NCI-H2171 treated with DMSO at 0.1 percent for 48 hours (cell line): ENCODE measurements at places on chromosomes 5 and 9.

DNA sequence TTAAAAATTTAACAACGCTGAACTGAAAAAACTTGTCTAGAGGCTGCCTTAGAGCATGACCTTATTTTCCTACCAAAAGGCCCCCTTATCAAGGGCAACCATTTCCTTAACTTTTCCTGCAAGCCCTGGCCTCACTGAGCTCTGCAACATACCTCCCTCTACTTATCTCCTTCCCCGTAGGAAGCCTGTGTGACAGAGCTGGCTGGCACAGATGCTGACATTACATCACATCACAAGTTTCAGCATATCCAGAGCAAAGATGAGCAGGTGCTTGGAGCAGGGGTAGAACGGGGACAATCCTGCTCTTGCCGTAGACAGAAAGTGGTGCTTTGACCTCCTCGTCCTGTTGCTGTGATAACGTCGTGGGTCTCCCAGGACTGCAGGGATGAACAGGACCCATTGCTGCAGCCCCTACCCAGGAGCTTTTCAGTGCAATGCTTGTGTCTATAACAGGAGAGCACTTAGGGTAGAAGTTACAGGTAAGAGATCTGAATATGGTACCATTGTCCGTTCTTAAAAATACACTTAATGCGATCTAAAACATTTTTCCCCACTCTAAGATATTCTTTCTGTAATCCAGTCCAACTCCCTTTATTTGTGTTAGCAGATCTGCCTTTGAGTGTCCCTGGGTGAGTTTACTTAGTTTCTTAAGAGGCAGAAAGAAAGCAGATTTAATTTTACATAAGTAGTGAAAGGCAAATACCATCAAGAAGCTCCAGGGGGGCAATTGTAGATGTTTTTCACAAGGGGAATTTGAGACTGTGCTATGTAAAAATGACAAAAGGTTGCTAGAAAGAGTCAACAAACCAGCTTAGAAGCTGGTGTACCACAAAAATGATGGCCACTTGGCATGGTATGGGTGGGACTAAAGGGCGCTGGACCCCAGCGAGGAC is 101.9 kb upstream of the EFNA5 start:
- peak; percentile 38 for DNase-seq

DNA sequence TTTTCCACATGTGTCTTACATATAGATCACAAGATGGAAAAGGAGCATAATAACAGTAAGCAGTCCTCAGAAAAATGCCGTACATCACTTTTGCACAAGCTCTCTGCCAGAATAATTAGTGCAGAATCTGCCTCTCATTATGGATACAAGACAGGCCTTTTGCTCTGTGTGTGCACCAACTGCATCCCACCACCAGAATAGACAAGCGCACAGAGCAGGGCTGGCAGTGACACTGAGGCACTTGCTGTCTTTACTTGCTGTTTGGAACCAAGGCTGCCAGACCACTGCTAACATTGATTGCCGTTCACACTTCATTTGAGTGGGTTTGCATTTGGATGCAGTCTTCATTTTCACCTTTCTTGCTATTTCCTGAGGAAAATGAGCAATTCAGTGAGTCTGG is 741.3 kb downstream of the TLE1 start:
- no peak for DNase-seq

DNA sequence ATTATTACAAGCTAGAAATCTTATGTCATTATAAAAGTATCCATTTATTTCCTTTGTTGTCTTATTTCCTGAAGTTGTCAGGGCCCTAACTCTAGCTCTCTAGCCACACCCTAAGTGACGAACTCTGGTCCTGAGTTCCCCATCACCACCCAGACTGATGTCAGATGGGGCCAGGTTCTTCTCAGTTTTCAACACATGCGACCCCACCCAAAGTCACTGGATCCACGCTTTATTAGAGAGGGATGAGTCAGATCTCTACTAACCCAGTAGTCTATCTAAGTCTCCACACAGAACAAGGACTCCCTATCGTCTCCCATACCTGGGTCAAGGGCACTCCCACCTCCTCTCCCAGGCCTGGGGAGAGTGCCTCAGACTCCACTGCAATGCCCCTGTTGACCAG is 6.8 kb upstream of the FEM1C start:
- DNase-seq, result no peak

DNA sequence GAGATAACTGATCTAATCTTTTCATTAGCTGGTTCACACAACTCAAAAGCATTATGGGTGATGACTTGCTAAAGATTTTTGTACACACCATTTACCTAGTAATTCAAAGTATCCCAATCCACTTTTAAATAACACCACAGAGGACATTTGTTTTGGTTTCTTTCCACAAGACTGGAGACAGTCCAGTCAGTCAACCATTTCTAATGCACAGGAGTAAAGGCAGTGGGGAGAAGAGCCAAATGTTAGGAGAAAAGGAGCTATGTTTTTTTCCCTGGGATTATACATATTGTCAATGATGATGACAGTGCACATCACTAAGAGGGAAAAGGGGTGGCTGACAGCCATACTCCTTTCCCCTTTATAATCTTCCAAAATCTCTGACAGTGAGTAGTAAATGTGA is 240.9 kb downstream of the GABRB2 start:
- DNase-seq, result no peak

DNA sequence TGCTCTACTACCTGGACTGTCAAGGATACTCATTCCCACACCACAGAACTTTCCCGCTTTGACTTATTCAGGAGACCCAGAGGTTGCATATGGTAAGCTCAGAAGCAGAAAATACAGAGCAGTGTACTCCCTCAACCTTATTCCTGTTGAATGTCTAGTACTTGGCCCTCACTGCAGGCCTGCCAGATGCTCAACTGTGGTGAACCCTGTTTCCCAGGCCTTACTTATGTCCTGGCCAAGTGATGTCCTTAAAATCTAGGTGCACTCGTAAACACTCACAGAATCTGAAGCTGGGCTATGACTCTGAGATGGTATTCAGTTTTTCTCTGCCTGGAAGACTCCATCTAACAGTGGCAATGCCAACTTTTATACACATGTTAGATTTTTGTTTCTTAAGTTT is 21.0 kb downstream of the DIAPH1 start:
- no peak for DNase-seq

GRCh38 chr9:35771075-35771433 is 17.0 kb upstream of the MSMP start:
- no peak for DNase-seq

DNA sequence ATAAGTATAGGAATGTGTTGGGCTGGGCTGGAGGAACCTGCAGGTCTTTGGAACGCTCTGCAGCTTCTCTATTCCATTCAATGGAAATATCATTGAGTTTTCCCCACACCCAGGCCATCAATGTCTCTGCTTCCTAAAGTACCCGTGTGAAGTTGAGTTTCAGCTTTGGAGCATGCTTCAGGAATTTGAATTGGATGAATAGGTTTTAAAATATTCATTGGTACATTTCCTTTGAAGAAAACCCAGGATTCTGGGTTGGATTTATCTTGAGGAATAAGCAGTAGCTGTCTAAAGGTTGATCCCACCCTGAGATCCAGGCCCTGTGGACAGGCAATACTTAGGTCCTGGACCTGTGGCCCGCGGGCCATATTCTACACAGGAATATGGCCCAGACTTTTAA is 37.3 kb downstream of the INSYN2B start:
- no peak for DNase-seq

DNA sequence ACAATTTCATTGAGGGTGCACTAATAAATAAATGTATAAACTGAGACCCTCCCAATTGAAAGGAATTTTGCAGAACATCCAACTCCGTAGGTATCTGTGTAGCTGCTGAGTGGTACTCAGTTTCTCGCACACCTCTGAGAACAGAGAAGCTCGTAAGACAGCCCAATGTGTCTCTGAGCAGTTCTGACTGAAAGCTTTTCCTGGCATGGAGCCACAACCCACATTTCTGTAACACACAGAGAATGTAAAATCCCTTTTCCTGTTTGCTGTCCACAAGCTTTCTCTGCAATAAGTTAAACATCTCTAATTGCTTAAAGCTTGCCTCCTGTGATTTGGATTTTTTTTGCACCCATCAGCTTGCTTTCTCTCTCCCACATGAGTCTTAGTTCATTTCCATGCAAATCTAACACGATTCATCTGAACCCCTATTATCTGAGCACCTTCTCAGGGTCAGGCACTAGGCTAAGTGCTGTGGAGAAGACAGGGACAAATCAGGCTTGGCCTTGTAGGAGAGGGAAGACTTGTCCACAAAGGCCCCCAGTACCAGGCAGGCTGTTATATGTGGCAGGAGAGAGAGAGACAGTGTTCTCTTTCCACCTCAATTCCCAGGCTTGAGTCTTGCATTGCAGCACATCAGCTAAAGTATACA is 44.2 kb upstream of the COL15A1 start:
- DNase-seq, result no peak

- DNase-seq, result no peak
These were observed 190.9 kb downstream of the GADD45G start for GRCh38 chr9:89795538-89796195.

- no peak for DNase-seq
These were observed 95.2 kb downstream of the MVB12B start for GRCh38 chr9:126421567-126422428.

GRCh38 chr9:33924978-33925797 is 108.2 kb downstream of the UBE2R2 start:
- DNase-seq, result peak; percentile 18

- DNase-seq, result no peak
These were observed 135.2 kb upstream of the CLINT1 start for GRCh38 chr5:157993986-157994691.

- DNase-seq, result no peak
These were observed 28.4 kb downstream of the VCP start for GRCh38 chr9:35044071-35044470.

DNA sequence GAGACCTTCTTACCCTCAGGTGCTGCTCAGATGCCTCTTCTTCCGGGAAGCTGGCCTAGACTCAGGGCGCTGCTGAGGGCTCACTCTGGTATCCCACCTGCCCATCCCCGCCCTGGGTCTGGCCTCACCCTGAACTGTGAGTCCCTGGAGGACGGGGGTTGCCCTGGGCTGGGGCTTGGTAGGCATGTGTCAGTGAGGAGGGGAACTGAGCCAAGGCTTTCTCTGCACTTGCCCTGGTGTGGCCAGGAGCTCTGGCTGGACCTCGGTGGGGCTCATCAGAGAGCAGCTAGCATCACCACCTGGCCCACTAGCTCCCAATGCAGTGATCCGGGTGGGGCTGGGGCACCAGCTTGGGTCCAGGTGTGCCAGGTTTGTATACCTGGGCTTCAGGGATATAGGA is 15.6 kb downstream of the PLEKHG4B start:
- no peak for DNase-seq

DNA sequence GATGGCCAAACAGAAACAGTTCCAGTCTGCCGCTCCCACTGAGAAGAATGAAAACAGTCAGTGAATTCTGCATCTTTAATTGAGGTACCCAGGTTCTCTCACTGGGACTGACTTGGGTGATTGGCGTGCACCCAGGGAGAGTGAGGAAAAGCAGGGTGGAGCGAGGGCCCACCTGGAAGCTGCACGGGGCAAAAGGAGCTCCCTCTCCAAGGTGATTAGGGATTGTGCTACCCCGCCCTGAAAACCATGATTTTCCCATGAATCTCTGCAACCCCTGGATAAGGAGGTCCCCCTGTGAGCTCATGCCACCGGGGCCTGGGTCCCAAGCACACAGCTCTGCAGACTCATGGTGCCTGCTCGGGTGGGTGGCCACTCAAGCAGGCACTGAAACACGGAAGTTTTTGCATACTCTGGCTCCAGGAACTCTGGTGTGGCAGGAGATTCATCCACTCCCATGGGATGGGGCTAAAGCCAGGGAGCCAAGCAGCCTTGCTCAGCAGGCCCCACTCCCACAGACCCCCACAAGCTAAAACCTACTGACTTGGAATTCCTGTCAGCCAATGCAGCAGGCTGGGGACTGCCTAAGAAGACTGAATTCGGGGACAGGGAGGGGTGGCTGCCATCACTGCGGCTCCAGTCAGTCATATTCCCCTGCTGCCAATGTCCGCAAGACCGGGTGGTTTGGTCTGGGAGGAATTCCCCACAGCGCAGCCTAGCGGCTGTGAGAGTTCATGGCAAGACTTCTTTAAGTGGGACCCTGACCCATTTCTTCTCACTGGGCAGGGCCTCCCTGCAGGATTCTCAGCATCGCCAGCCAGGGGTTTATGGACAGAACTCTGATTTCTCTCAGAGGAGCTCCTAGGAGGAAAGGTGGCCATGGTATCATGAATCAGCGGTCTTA is 652.2 kb upstream of the RGMB start:
- DNase-seq, result no peak

GRCh38 chr5:180217797-180218196 is 8.8 kb upstream of the RASGEF1C start:
- no peak for DNase-seq

GRCh38 chr5:95768731-95769130 is 37.6 kb downstream of the RHOBTB3 start:
- DNase-seq, result no peak

- DNase-seq, result no peak
These were observed 175.9 kb downstream of the RFK start for GRCh38 chr9:76218117-76218885.

DNA sequence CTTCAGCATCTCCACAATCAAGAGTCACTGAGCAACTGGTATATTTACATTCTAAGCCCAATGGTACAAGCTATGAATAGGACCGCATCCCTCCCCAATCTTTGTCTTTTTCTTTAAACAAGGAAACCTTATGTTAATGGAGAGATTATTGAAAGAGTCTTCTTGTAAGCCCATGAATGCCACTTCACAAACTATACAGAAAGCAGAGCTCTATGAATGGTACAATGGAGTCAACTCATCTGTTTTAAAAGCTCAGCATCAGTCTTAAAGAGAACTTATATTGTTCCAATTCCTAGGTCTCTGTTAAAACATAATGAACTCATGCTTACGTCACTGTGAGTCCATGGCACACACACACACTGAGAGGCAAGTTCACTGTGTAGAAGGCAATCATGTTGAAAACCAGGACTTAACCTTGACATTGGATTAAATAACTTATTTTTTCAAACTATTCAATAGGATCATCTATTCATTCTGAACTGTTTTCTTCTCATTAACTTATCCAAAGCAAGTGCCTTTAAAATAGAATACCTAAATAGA is 4.5 kb downstream of the NREP start:
- no peak for DNase-seq

DNA sequence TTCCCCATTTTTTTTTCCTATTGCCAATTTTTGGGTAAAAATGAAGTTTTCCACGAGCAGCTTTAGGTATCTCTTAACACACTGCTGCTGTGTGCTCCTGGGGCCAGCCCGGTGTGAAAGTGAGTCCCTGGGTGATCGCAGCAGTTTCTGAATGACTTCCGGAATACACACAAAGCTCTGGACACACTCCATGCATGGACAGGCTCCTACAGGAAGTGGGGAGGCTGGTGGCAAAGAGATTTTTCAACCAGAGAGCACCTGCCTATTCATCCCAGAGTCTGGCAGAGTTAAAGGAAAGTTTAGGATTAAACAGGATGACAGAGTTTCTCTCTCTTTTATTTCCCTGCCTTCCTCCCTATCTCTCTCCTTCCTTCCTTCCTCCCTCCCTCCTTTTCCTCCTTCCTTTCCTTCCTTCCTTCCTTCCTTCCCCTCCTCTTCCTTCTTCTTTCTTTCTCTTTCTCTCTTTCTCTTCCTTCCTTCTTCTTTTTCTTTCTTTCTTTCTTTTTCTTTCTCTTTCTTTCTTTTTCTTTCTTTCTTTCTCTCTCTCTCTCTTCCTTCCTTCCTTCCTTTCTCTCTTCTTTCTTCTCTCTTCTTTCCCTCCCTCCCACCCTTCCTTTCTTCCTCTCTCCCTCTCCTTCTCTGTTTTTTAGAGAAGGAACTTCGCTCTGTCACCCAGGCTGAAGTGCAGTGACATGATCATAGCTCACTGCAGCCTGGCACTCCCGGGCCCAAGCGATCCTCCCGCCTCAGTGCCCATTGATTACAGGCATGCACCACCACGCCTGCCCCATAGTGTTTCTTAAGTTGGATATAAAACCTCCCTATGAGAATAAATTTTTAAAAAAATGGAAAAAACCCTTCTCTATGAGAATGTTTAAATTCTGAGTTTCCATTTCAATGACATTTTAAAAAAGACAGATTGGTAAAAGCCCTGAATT is 38.7 kb upstream of the UBTD2 start:
- no peak for DNase-seq
